T-helper 1 cell (primary cell): ENCODE measurements at places on chromosomes 3 and 15.
A peak's percentile ranks its signal among the peaks of the same experiment; 100 is the strongest.

DNA sequence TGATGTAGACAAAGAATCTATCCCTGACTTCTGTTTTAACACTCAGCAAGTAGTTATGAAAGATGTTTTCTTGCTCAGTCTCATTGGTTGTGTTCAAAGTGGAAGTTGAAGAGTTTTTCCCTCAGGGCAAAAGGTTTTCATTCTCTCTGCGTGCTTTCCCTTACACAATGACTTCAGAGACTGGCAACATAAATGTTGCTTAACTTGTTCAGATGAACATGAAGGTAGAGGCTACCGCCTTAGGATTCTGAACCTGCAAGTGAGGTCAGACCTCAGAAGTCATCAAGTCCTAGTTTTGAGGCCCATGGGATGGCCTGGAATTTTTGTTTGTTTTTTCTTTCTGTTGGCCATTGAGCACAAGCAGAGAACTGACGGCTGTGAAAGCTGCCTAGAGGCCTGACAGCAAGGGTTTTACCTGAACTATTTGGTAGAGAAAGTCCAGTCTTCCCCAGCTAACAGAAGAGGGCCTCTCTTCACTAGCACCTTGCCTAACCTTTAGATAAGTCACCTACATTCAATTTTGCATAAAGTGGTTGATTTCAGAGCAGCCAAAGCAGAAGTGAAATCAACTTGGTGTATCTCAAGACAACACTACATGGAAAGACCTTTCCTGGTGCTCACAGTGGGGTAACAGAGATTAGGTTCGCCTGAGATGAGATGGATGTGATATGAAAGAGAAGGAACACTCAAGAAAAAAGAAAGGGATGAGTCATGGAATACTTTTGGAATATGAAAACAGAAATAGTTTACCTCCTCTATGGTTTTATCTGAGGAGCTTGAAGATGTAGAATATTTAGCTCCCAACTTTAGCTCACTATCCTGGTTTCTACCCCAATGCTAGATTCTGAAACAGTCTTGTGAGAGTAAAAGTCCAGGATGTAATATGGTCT is 53.6 kb upstream of the AP4E1 start:
- DNase-seq, result no peak

GRCh38 chr3:13693441-13693840 is 144.5 kb downstream of the FBLN2 start:
- DNase-seq, result no peak

GRCh38 chr15:64824929-64825430 is 467 bp downstream of the PIF1 start:
- DNase-seq, result no peak

DNA sequence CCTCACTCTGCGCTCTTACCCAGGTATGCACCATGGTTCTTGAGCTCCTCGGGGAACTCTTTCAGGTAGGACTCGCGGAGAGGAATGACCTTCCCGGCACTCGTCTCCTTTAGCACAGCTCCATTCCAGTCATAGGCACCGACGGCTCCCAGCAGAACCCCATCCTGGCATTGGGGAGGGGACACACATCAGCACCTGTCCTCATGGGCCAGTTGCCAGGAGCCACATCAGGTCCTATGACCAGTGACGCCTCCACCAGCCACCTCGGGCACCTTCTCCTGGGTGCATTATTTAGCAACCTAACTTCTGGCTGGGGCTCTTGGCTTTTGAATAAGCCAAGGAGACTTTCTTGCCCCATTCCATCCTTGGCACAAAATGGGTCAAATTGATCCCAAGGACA is 61.9 kb downstream of the FEM1B start:
- no peak for DNase-seq

- DNase-seq, result no peak
Measured at GRCh38 chr3:67437090-67437489, 217.3 kb downstream of the SUCLG2 start.

- DNase-seq, result no peak
Measured at GRCh38 chr3:244041-244440, 47.5 kb downstream of the CHL1 start.

- DNase-seq, result peak; percentile 13
Measured at GRCh38 chr3:38136393-38136776, 542 bp downstream of the ACAA1 start.

DNA sequence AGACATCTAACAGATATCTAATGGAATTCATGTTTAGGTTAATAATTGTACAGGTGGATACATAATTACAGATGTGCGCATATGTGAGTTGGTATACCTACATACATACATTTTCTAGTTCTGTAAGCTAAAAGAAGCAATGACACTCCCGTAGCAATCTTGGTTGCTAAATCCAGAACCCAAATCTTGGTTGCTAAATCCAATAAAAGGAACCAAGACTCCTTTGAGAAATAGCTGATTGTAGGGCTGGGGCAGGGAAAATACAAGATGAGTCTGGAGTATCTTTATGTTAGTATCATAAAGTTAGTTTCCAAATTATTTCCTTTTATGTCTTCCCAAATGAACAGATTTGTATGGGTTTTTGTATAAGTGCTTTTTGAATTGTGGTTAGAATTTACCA is 135.2 kb downstream of the TMCC1 start:
- DNase-seq, result no peak

- no peak for DNase-seq
Measured at GRCh38 chr3:47250309-47251060, 32.1 kb downstream of the KIF9 start.

- DNase-seq, result no peak
Measured at GRCh38 chr15:85496551-85497171, 116.3 kb downstream of the AKAP13 start.

- DNase-seq, result no peak
Measured at GRCh38 chr3:168117853-168118313, 22.2 kb upstream of the GOLIM4 start.

DNA sequence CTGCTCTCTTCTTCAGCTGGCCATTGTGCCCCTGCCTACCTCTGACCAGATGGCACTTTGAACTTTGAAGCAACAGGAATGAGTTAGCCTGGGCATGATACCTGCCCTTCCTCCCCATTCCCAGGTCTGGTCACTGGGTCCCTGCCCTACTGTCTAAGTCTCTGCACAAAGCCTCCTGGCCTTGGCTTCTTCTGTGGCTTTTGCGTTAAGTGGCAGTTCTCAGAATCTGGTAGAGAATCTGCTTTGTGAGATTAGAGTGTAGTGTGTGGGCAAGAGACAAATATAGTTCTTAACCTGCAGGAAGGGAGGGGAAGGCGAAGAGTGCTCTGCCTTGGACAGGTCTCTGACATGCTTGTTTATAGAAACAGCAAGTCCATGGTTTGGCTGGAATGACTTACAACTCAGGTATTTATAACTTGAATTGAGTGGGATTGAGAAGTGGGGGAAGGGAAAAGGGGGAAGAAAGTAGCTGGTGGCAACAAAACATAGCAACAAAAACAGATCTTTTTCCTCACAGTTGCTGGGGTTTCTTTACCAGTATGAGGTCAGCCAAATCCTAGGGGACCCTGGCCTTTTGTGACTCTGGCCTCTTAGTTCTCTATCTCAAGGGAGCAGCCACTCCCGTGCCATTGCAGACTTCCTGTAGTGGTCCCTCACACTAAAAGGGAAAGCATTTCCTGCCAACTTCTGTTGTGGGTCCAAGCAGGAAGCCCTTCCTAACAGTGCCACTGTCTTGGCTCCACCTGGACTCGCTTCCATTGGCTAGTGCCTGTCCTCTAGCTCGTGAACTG is 16.7 kb downstream of the MAPKBP1 start:
- no peak for DNase-seq

DNA sequence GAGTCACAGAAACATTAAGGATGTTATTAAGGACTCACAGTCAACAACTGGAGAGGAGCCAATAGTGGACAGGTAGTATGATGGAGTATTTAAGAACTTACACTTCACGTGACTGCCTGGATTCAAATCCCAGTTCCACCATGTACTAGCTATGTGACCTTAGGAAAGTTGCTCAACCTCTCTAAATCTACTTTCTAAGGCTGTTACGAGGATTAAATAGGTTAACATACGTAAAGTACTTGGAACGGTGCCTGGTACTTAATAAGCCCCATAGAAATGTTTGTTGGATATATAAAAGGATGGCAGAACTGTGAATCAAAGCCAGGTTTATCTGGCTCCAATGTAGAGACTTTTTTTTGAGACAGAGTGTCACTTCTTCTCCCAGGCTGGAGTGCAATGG is 24.4 kb downstream of the THRB start:
- no peak for DNase-seq

GRCh38 chr15:31522028-31522427 is 195.4 kb downstream of the KLF13 start:
- DNase-seq, result no peak

GRCh38 chr3:138933981-138934691 is 12.8 kb downstream of the FOXL2 start:
- no peak for DNase-seq

DNA sequence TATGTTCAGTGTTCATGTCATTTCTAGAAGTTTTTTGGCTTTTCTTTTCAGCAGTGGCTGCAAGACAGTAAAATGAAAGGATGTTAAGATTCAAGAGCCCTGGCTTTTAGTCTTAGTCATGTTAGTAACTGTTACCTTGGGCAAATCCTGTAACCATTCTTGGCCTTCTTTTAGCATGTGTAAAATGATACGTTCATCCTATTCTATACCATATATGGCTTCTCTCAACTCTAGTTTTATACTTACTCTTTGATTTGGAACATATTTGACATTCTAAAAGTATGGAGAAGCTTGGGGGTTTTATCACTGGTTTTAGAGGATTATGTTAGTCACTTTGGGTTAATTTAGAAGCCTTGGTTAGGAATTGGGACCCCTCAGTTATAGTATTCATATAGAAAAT is 20.1 kb downstream of the GTF2E1 start:
- no peak for DNase-seq

- DNase-seq, result no peak
Measured at GRCh38 chr3:121710347-121710746, 39.2 kb downstream of the GOLGB1 start.

DNA sequence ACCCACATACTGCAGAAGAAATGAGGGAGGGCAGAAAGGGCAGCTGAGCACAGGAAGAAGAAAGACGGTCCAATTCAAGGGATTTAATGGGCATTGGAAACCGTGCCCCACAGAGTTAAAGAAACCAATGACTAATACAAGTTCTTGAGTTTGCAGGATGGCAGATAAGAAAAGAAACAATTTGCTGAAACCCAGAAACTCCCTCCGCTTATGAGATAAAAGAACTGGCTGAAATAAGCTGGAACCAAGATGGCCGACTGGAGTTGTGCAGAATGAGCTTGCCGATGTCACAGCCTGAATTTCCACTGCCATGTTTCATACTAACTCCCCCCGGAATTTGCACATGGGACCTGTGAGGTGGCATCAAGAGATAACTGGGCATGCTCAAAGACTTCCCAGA is 47.1 kb downstream of the SCAP start:
- DNase-seq, result no peak

GRCh38 chr15:74343797-74344127 is 23.7 kb downstream of the CYP11A1 start:
- DNase-seq, result no peak

- no peak for DNase-seq
Measured at GRCh38 chr15:70321172-70321819, 223.6 kb upstream of the TLE3 start.

DNA sequence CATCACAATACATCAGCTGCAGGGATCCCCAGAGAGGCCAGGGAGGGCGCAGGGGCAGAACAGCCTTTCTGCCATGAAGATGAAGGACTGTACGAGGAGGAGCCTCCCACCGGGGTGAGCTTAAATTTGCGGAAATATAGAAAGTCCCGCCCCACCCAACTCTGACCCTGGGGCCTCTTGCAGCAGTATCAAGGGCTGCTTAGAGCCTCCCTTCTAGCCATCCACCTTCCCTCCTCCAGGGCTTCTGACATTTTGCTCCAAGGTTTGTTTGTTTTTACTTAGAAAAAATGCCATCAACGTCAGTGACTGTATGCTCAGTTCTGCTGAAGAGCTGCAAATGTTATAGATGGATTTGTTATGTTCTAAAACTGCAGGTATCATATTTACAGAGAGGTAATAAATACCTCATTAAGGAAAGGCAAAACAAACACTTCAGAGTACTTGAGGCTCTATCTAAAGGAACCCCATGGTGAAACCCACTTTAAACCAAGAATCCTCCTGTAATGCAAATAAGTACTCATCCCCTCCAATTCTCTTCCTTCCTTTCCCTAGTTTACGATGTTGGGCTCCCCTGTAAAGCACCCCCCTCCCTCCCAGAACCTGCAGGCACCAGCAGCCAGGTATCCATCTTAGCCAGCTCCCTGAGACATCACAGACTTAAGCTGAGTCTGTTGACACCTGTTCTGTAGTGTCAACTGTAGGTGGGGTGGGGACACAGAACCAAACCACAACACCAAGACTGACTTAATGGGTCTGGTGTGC is 30.5 kb downstream of the RFTN1 start:
- peak; percentile 20 for DNase-seq

DNA sequence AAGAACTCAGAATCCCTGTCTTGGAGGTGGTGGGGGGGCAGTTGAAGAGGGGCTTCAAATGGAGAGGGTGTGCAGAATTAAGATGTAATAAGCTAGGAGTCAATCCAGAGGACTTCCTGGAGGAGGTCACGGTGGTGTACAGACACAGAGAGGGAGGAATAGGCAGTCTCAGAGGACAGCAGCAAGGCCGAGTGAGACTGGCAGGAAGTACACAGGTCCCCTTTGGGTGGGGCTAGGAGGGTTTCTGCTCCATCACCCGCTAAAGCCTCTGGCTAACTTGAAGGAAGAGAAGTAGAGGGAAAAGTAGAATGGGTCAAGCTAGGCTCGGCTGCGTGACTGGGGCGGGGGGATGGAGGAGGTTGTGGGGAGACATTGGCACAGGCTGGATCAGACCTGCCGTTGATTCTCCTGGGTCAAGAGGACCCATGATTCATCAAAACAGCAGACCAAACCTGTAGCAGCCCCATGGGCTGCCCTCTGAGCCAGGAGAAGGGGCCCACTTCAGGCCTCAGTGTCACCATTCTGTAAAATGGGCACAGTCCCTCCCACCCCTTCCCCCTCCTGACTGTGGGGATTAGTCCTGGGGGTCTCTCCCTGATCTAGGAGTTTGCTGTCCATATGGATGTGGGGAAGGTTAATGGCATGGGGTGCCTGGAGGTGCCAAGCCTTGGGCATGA is 16.9 kb downstream of the CSPG4 start:
- DNase-seq, result no peak

- DNase-seq, result no peak
Measured at GRCh38 chr3:126170073-126170777, 10.2 kb downstream of the ALDH1L1 start.

DNA sequence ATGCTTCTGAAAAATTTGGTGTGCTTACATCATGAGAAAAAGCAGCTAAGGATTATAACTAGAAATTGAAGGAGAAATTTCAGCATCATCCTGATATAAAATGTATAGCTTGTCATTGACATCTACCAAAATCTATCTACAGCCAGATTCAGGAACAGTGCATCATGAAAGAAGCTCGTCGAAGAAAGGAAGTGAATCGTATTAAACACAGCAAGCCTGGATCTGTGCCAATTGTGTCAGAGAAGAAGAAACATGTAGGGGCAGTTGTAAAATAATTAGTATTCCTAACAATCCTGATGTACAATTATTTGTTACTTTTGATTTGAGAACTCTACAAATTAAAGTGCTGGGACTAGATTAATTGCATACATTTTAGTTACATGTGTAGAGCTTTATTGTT is 37.2 kb downstream of the AP4E1 start:
- DNase-seq, result no peak

GRCh38 chr15:52791776-52792175 is 1.6 kb upstream of the ONECUT1 start:
- DNase-seq, result no peak

- no peak for DNase-seq
Measured at GRCh38 chr15:51738553-51738952, 1.1 kb upstream of the LYSMD2 start.
